Activated T-cell treated with anti-CD3 and anti-CD28 coated beads, Interleukin-2, amount 50 U/mL, for 1 hour (primary cell): ENCODE measurements at places on chromosomes 1 and 21.

- DNase-seq = no peak
These were observed 98.1 kb downstream of the LHX9 start for GRCh38 chr1:198015309-198015708.

DNA sequence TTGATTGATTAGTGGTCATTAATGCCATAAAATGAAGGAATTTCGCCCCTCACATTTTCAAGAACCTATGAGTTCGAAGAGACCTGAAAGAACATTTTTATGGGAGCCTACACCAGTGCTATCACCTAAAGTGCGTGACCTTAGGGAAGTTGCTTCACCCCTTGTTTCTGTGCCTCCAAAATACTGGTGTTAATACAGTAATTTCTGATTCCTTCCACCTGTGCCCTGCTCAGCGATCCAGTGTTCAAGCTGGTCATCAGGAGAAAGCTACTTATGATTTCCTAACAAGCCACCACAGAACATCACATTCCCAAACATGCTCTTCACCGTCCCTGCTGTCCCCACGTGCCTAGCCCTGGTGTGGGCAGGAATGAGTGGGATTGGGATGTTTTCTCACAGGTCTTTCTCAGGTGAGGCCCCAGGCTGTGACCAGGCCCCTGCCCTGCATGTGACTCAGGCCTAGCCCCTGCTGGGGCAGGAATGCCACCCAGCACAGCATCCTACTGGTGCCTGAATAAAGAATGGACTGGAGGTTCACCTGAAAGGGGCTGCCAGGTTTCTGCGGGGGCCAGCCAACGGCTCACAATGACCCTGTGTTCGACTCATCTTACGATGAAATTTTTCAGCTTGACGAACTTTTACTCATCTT is 60.3 kb downstream of the CD247 start:
- DNase-seq = peak; percentile 28

DNA sequence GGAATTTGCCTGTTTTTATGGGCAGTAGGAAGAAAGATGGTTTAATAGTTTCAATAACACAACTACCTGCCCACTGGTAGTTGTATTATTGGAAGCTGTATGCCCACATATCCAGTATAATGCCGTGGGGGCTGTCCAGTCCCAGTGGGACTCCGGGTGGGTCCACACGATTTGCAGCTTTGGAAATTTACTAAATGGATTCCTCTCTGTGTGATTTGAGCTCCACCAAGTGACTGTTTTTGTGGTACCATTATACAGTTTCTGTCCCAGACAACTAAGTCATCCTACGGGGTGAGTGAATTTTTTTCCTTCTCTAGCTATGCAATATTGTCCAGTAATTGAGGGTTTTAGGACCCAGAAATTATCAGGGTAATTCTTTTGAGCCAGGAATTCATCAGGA is 86.8 kb downstream of the PLA2G4A start:
- DNase-seq = no peak

- DNase-seq = no peak
These were observed 87.6 kb upstream of the DUSP10 start for GRCh38 chr1:221829327-221830015.

GRCh38 chr1:29237129-29237821 is 953 bp downstream of the PTPRU start:
- peak; percentile 26 for DNase-seq

DNA sequence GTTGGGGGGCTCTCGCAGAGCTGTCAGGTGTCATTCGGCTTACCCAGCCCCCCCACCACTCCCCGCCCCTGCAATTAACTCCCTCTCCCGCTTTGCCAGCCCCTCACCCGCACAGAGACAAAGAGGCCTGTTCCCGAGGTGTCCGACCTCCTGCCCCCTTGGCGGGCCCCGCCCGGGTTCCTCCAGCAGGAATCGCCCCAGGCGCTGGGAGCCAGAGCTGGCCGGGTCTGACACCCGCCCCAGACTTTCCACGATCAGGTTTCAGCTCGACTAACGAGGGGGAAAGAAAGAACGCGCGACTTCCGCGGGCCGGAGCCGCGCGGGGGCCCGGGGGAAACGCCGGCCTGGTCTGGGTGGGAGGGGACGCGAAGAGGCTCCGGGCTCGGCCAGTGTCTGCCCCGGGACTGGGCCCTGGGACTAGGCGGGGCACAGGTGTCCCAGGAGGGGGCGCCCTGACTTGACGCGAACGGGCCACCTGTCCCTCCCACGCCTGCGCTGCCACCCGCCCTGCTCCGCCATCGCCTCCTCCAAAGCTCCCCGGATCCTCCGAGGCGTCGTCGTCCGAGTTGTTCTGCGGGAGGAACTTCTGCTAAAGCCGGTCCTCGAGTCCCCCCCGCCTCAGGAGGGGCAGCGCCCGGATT is 36.4 kb upstream of the HHAT start:
- DNase-seq = peak; percentile 30

GRCh38 chr1:10823000-10823401 is 26.6 kb upstream of the CASZ1 start:
- DNase-seq = no peak

GRCh38 chr1:33903210-33903589 is 39.3 kb downstream of the HMGB4 start:
- no peak for DNase-seq

DNA sequence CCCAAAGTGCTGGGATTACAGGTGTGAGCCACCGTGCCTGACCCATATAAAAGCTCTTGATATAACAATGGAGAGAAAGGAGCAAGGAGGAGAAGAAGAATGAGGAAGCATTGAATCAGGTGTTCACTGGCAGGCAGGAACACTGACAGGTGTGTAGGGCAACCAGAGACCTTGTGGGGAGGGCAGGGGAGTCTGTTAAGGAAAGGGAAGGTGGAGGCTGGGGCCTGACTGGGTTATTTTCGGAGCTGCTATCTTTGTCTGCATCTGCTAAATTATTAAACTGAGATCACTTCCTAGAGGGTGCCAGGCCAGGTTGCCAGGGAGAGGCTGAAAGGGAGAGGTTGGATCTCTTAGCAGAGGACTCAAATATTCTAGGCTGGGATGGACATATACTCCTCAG is 6.8 kb upstream of the TRNP1 start:
- DNase-seq = no peak

DNA sequence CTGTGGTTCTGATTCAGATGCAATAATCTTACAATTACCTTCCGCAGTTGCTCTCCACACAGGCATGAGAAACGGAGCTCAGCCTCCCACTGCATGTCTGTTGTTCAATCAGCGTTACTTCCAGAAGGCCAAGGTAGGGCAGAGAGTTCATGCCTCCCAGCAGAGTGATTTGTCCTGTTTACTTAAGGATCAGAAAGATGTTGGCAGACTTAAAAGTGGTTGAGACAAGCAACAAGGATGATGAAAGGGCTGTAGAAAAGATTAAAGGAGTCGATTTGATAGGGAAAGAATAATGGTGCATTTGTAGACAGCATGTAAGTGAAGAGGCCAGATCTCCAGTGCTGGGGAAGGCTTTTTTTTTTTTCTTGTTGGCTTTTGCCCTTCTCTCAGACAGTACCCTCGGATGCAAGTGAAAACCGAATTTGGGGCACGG is 26.6 kb downstream of the ARMH1 start:
- no peak for DNase-seq

- DNase-seq = peak; percentile 82
These were observed at the start of gene NENF for GRCh38 chr1:212432661-212433576. Gene NENF (plus strand): TSS chr1:212432920. CDS start chr1:212432944, 24 bp downstream.

DNA sequence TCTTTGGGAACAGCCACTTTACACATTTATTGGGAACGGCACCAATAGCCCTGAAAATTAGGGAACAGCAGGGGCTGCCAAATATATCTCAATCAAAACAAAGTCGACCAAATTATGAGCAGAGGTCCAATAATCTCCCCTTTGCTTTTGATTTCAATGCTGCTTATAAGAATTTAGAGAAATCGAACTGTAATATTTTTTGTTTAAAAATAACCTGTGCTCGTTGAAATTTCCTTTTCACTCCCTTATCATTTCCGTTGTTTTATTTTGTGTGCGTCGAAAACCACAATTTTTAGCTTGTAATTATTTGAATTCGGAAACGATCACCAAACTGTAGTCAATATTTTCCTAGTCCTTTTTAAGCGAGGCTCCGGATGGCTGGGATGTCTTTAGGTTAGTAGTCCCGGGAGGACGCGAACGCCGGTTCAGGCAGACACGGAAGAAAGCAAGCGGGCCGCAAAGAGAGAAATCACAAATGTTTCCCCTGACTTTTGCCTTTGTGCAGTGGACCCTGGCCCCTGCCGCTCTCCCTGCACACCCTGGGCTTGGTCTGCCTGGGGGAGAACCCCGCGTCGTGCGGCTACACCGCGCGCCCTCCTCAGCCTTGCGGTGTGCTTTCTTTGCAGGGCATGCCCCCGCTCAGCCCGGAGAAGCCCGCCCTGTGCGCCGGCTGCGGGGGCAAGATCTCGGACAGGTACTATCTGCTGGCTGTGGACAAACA is 2.3 kb downstream of the LHX9 start:
- DNase-seq = peak; percentile 42

- peak; percentile 29 for DNase-seq
These were observed 1.7 kb downstream of the ISG15 start for GRCh38 chr1:1014799-1015681.

GRCh38 chr1:151135433-151136385 is 10.7 kb downstream of the SEMA6C start:
- no peak for DNase-seq

DNA sequence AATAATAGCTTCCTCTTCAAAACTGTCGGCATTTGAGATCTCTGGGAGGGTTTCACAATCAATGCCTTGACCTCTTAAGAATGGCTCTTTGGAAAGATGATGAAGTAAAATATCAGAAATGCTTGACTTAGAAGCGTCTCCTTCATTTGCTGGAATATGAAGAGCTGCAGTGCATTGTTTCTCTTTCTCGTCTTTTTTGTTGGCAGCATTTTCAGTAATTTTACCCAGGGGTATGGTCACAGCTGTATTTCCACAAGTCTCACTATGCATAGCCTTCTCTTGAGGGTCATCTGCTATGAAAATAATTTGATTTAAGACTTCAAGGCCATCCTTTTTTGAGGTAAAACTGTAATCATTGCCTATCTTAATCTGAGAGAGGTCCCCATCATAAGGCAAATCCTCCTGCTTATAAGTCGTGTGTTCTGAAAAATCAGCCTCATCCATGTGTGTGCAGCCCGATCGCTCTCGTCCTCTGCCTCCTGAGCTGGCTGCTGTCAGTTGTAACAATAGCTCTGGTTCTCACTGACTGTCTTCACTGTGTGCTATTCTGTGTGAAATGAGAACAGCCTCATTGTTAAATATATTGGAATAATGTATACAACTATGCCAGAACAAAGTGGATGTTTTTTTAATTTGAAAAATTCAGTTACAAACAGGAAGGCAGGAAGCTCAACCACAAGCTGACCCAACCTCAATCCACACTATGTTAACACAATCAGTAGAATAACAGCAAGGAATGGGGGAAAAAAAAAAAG is 4.5 kb downstream of the AKNAD1 start:
- DNase-seq = no peak
